ENCODE measurements at places on chromosomes 4 and X.

- no peak for DNase-seq
These were observed 26.3 kb upstream of the TNIP3 start for GRCh38 chr4:121190389-121190788.

GRCh38 chr4:173434231-173434630, 35.3 kb upstream of the SCRG1 start:
- DNase-seq, result no peak

DNA sequence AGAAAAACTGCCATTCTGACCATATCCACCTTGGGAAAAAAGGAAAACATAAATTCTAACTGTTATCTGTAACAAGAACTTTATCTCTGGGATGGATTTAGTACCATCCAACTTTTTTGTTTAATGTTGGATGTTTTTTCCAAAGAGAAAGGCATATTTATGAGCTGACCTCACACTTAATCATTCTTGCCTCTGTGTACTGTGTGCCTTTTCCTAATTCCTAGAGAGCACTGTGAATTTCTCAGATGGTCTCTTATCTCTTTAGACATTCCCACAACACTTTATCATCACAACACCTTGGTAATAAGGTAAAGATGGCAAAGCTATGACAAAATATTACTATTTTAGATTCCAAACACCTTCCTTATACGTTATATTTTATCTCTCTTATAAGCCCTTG, 126.2 kb downstream of the COL4A6 start:
- DNase-seq, result no peak

GRCh38 chr4:61401771-61402170, 201.6 kb downstream of the ADGRL3 start:
- no peak for DNase-seq

- DNase-seq, result no peak
These were observed 8.0 kb downstream of the APLN start for GRCh38 chrX:129646566-129647417.

DNA sequence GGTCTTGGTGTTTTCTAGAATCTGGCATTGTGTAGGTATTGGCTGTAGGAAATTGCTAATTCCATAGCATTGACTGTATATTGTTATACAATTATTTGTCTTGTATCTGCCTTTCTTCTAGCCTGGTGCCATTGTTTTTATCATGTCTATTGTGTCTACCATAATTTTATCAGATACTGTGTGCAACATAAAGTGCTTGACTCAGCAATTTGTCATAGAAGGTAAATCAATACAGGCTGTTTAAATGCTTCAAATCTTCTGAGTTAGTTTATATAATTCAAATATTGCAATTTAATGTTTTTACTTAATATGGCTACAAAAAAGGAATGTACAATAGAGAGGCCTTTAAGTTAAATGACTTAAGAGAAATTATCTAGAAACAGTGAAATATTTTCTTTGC, 263.3 kb upstream of the UGT8 start:
- DNase-seq, result no peak

DNA sequence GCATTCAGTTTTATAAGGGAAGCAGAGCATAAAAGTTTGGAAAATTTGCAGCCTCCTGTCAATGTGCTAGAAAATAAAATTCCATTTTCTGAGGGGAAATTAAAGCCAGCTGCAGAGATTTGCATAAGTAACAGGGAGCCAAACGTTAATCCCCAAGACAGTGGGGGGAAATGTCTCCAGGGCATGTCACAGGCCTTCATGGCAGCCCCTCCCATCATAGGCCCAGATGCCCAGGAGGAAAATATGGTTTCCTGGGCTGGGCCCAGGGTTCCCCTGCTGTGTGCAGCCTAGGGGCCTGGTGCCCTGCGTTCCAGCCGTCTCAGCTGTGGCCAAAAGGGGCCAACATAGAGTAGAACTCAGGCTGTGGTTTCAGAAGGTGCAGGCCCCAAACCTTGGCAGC, 9.3 kb downstream of the RNF4 start:
- DNase-seq, result no peak

DNA sequence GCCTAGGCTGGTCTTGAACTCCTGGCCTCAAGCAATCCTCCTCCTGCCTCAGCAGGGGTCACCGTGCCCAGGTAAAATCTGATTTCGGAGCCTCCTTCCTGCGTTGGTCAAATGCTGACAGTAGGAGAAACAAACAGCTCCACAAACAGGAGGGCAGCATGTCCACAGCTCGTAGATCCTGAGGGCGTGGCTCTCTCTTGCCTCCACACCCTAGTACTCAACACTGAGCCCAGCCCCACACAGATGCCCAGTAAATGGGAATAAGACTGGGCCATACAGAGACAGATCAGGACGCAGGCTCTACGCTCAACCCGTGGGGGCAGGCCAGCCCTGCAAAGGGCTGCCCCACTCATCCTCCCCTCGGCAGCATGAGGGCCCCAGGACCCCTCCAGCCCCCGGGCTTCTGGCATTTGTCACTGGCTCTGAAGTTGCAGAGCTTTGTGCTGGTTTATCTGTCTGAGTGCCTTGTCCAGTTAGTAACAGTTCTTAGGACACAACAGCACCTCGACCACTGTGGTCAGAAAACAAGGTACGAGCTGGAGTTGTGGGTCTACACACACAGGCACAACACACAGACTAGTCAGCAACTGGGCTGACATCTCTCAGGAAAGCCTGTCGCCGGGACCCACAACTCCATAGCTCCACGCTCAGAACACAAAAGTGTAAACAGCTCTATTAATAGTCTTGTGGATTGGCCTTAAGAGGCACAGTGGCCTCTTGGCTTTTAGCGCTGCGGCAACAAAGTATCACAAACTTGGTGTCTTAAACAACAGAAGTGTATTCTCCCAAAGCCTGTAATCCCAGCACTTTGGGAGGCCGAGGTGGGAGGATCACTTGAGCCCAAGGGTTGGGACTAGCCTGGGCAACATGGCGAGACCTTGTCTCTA, 5.2 kb downstream of the TNIP2 start:
- DNase-seq, result no peak

GRCh38 chr4:138702190-138702824, 313.3 kb upstream of the NOCT start:
- no peak for DNase-seq

DNA sequence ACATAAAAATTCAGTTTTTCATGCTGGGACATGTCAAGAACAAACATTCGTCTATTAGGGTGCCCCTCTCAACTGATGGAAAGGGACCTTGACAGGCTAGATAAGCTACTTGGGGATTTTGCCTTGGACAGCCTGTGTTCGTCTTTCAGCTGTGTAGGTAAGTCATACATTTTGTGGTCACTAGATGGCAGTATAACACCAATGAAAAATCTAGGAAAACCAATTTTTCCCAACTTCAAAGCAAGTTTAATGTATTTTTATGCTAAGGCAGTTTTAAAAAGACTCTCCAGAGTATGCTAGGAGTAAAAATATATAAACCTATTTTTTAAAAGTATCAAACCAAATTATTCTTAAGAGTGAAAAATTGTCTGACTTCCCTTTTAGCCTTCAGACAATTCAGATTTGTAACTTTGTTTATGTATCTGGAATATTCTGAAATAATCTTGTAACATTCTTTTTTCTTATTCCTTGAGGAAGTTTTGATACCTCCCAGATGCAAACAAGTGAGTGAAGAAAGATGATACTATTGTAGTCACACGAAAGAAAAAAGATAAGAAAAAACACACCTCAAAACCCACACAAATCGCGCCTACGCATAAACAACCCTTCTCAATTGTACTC, 158.3 kb downstream of the CPE start:
- no peak for DNase-seq

DNA sequence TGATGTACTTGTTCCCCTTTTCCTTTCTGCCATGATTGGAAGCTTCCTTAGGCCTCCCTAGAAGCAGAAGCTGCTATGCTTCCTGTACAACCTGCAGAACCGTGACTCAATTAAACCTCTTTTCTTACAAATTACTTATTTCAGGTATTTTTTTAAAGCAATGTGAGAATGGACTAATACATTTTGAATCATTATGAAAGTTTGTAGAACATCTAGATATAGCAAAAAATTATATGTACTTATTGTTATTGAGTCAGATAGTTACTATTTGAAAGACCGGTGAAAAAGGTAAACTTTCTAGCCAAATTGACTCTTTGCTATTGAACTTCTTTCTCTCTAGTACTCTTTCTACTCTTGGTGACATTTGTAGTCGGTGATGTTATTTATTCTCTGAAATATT, 777.3 kb upstream of the GALNTL6 start:
- no peak for DNase-seq

GRCh38 chr4:176464748-176465147, 145.0 kb downstream of the SPCS3 start:
- no peak for DNase-seq

DNA sequence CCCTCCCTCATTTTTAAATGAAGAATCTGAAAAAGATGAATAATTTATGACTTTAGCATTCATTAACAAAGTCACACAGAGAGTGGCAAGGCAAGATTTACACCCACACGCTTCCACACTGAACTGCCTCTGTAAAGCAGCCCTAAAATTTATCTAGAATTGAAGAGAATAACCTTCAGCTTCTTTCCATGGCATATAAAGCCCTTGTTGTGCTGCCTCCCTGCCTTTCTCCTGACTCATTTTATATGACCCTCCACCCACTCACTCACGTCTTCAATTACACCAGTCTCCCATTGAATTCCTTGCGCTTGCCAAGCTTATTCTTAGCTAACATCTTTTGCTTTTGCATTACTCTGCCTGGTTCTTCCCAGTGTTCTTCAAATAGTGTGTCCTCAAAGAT, 2649.3 kb downstream of the PCDH7 start:
- no peak for DNase-seq

DNA sequence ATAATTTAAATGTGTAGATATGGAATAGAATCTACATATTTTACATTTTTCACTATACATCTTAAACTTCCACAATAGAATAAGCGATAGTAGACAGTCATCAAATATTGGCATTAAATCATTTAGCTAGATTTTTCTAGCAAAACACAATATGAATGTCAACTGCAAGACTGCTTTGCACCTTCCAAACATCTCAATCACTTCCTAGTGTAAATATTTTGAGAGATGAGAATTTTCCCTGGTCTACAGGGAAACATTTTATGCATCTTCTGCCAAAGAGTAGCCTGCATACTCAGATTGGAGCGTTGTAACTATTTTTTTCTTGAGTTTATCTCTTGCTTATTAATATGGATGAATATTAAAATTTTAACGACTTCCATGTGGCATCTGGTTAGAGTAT, 897.4 kb downstream of the CENPC start:
- DNase-seq, result no peak

GRCh38 chr4:32560306-32560705, 1840.1 kb downstream of the PCDH7 start:
- DNase-seq, result no peak

- DNase-seq, result no peak
These were observed 259.6 kb upstream of the GNPDA2 start for GRCh38 chr4:44985938-44986337.

DNA sequence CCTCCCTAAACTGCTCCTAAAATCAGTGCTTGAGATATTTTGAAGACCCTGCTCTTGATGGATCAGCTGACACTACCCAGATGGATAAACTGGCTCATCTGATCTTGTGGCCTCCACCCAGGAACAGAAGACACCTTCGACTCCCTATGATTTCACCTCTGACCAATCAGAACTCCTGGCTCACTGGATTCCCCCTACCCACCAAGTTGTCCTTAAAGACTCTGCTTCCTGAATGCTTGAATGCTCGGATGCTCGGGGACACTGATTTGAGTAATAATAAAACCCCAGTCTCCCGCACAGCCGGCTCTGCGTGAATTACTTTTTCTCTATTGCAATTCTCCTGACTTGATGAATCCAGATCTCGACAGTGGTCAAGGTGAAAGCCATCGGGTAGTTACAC, 12.0 kb upstream of the RPS3A start:
- DNase-seq, result no peak

- peak; percentile 42 for DNase-seq
These were observed 63.7 kb upstream of the CD99 start for GRCh38 chrX:2627272-2627867.

DNA sequence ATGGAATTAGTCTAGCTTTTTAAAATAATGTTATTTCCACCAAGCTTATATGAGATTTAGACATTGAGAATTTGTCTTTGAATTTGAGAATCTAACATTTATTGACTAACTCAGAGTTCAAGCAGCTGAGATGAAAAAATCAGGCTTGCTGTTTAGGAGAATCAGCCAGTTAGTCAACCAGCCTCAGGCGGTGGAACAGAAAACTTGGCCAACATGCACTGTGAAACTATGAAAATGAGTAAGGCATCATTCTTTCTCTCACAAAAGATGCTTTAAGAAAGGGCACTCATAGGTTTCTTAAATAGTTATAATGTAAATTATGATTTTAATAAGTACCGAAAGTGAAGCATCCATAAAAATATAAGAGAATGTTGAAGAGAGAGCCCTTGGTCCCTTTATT, 84.2 kb downstream of the NFKB1 start:
- no peak for DNase-seq

DNA sequence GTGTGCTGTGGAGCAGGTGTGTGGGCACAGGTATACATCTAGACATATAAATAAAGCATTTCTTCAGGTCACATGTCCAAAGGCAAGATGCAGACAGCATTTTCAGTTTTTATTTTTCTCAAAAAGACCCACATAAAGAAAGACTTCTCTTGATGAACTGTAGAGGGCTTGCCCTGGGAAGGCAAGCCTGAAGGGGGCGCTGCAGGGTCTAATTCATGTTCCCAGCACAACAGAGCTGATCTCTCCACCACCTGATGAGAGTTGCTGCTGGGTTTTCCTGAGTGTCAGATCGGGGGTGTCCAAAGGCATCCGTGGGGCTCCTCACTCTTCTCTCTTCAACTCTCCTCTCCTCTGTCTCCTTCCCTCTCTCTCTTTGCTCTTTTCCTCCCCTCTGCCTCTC, 26.6 kb downstream of the ADRA2C start:
- DNase-seq, result no peak

DNA sequence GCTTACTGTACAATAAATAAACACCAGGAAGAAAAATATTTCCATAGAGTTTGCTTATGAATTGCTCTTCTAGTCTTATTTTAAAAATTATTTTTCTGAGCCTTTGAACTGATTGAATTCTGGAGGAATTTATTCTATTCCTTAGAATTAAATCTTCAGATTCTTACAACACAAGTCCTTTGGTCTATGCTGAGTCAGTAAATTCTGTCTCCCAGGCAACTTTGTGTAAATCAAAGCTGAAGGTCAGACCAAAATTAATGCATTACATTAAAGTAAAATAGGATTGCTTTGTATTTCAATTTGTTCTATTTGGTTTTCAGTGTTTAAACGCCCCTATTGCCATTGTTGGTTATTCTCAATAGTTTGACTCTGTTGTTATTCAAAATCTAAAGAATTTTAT, 26.8 kb upstream of the STPG2 start:
- DNase-seq, result no peak

GRCh38 chrX:31836479-31836878, 764.6 kb upstream of the FTHL17 start:
- DNase-seq, result no peak

DNA sequence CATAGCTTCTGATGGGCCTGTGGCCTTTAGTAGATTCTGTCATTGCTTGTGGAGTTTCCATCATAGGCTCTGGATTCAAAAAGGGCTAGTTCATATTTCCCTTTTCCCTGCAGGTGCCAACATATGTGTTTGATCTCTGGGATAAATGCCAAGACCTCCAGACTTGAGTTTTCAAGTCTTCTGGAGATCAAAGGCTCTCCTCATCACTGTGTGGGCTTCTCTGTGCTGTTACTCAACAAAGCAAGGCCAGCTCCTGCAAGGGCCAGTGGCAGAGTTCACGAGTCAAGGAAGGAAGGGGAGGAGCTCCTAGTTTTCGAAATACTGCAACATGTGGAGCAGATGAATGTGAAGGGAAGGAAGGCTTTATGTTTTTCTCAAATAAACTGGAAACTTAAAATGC, 62.7 kb upstream of the SCML1 start:
- DNase-seq, result no peak

- DNase-seq, result no peak
These were observed 855 bp downstream of the GPRASP2 start for GRCh38 chrX:102712981-102713625.

GRCh38 chr4:113355550-113356371, 306.3 kb downstream of the ANK2 start:
- peak; percentile 77 for DNase-seq

All from activated CD4-positive, alpha-beta T cell treated with anti-CD3 and anti-CD28 coated beads, Interleukin-2, amount 50 U/mL, for 24 hours (primary cell).